ENCODE measurements at places on chromosomes 11 and 22. TPM values are rescaled to one million over a fixed set of nuclear protein-coding genes. Genes with fewer than 3 reads are reported as not detected.

Gene TRIM66
- 9.6 TPM for total RNA-seq

Gene KDM4E
- total RNA-seq = not detected

Gene OR51B2
- total RNA-seq = not detected

Gene NAALAD2
- 2.5 TPM for total RNA-seq

Gene LMNTD2
- total RNA-seq = 0.33 TPM

Gene LRRC32
- 5.4 TPM for total RNA-seq

Gene ACO2
- 68.7 TPM for total RNA-seq

Gene SAC3D1
- 9.2 TPM for total RNA-seq

Gene GALNT18
- 4.6 TPM for total RNA-seq

Gene CASP12
- not detected for total RNA-seq

Gene GVQW3
- total RNA-seq = 1.8 TPM

Gene CKAP5
- 61.2 TPM for total RNA-seq

Gene PNPLA5
- total RNA-seq = 0.50 TPM

Gene KRTAP5-7
- total RNA-seq = 0.17 TPM

Gene HOATZ
- not detected for total RNA-seq

Gene RTN4R
- 0.15 TPM for total RNA-seq

Gene MYOD1
- not detected for total RNA-seq

Gene UPK3A
- total RNA-seq = not detected

Gene DENND6B
- 6.8 TPM for total RNA-seq

Gene PATE2
- 0.29 TPM for total RNA-seq

Gene UCP2
- 8.9 TPM for total RNA-seq

Gene ZC3H12C
- 11.7 TPM for total RNA-seq

Gene CWF19L2
- total RNA-seq = 9.6 TPM

Gene PRR33
- not detected for total RNA-seq

Gene PRR5
- 26.0 TPM for total RNA-seq

Gene ZNF280A
- 0.15 TPM for total RNA-seq

Gene H19
- 2.9 TPM for total RNA-seq

Gene C11orf16
- total RNA-seq = not detected

Gene SLC37A4
- total RNA-seq = 12.8 TPM

Gene C11orf97
- not detected for total RNA-seq

Gene LARGE1
- total RNA-seq = 38.2 TPM

Gene MS4A2
- not detected for total RNA-seq

Gene DRG1
- 89.2 TPM for total RNA-seq

Gene CRYBA4
- not detected for total RNA-seq

Gene CDC42BPG
- total RNA-seq = 0.15 TPM

Gene APOL2
- 45.4 TPM for total RNA-seq

Gene C11orf91
- total RNA-seq = 0.33 TPM

Gene BTG4
- not detected for total RNA-seq

Gene TBX10
- not detected for total RNA-seq

Gene RAG1
- total RNA-seq = 0.66 TPM

Gene SYT12
- total RNA-seq = not detected

Gene ALG9
- 31.3 TPM for total RNA-seq

Gene SCUBE2
- 1.5 TPM for total RNA-seq

Gene KBTBD3
- total RNA-seq = 5.5 TPM

Gene NNMT
- 367 TPM for total RNA-seq

Gene ST3GAL4
- total RNA-seq = 39.7 TPM

Gene GGT1
- total RNA-seq = 2.6 TPM

Gene ANO5
- total RNA-seq = not detected

Gene TRPC6
- total RNA-seq = 0.17 TPM

Gene FREY1
- total RNA-seq = 2.3 TPM

Gene TSSK2
- total RNA-seq = not detected

Gene TRIM44
- total RNA-seq = 12.5 TPM

Gene PHLDA2
- 5.5 TPM for total RNA-seq

Gene OR51I1
- not detected for total RNA-seq

Gene CD3G
- not detected for total RNA-seq

Gene RTL10
- 10.1 TPM for total RNA-seq

Gene AQP11
- 18.7 TPM for total RNA-seq
